ENCODE measurements at places on chromosomes 7 and 10.

DNA sequence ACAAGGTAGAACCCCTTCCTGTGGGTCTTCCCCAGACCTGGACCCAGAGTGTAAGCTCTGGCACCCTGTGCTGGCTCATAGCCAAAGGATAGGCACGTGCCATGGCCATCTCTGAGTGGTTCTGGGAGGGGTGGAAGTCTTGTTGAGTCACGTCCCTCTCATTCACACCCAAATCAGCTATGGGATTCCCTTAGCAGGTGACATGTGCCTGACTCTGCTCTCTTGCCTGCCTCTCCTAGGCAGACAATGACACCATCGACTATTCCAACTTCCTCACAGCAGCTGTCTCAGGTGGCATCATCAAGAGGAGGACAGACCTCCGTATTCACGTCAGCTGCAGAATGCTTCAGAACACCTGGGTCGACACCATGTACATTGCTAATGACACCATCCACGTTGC lies 59.8 kb downstream of the C10orf120 start:
- no peak for DNase-seq

DNA sequence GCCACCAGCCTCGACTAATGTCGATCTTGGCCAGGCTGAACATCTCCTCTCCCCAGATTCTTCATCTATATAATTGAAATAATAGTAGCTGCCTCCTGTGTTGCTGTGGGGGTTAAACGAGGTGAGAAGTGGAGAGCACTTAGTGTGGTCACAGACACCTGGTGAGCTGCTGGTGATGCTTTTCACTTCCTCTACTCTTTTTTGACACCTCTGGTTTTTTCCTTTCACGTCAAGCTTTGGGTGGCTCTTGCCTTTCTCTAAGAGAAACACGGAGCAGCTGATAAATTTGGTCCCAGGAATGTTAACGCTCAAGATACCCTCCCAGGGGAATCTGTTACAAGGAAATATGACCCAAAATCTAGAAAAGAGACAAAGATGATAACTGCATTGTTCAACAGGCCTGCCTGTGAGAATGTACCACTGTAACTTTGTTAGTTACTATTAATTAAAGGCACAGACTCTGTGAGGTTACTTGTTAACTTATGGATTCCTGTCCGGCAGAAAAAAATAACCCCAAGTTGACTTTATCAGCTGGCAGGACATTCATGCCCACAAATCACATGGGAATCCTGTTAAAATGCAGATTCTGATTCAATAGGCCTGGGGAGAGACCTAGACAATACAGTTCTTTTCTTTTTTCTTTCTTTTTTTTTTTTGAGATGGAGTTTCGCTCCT lies 9.5 kb upstream of the NPFFR1 start:
- peak; percentile 71 for DNase-seq

- DNase-seq = no peak
These were observed 9.3 kb downstream of the OSBPL3 start for GRCh38 chr7:24970676-24971075.

- no peak for DNase-seq
These were observed 159.0 kb upstream of the SHH start for GRCh38 chr7:155971180-155971770.

GRCh38 chr10:21532694-21533466 lies 1.2 kb upstream of the MLLT10 start:
- no peak for DNase-seq

DNA sequence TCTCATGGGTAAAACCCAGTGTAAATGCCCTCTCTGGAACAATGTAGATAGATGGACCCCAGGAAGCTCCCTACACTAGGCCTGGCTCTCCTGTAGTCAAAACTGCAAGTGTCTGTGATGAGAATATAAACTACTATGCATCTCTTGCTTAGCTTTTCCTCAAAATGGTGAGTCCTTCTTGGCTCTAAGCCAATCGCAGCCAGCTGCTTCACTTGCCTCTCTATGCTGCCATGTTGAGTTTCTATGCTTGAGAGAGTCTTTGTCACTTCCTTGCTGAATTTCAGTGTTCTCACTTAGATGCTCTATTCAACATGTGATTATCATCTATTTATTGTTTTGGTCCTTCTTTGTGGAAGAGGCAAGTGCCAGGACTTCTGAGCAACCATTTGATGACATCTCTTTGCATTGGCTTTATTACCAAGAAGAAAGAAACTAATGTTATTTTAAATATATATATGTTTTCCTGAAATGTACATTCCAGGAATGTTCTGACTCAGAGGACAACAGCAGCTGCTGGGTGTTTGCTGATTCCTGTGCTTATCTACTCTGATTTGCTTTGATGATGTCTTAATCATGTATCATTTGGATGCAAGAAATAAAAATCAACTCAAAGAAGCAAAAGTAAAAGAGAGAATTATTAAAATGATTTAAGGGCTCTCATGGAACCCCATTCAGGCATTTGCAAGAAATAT lies 16.6 kb downstream of the TAS2R40 start:
- DNase-seq = no peak

DNA sequence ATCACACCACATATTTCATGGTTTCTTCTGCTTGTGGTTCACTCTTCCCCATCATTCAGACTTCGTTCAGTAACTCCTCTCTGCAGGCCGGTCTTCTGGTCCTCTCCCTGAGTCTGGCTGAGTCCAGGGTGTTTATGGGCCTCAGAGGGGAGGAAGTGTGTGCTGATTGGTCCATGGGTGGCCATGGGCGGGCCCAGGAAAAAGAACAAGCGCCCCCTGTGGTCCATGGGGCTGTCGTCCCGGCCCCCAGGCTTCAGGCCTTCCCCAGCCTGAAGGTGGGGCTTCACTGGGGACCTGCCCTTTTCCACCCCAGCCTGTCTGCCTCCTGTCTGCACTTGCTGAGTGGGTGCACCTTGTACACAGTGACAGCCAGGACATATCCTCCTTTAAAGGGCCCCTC lies 123.7 kb downstream of the VIPR2 start:
- DNase-seq = no peak

DNA sequence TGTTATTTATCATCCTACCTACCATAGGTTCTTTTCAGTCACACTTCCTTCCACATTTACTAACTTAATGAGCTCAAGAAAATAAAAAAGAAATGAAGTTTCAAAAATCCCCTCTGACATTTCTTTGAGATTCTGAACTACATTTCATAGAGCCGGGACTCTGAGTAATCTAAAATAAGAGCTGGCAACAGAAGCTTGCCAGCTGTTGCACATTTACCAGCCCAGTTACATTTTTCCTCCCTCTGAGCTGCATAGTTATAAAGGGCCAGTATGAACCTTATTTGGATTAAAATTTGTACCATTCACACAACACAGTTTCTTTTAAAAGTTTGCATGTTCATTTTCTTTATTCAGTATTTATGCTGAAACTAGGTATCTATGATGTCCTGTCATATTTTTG lies 119.5 kb upstream of the CAV2 start:
- DNase-seq = no peak

GRCh38 chr10:101829561-101830315 lies 11.5 kb upstream of the OGA start:
- DNase-seq = no peak

DNA sequence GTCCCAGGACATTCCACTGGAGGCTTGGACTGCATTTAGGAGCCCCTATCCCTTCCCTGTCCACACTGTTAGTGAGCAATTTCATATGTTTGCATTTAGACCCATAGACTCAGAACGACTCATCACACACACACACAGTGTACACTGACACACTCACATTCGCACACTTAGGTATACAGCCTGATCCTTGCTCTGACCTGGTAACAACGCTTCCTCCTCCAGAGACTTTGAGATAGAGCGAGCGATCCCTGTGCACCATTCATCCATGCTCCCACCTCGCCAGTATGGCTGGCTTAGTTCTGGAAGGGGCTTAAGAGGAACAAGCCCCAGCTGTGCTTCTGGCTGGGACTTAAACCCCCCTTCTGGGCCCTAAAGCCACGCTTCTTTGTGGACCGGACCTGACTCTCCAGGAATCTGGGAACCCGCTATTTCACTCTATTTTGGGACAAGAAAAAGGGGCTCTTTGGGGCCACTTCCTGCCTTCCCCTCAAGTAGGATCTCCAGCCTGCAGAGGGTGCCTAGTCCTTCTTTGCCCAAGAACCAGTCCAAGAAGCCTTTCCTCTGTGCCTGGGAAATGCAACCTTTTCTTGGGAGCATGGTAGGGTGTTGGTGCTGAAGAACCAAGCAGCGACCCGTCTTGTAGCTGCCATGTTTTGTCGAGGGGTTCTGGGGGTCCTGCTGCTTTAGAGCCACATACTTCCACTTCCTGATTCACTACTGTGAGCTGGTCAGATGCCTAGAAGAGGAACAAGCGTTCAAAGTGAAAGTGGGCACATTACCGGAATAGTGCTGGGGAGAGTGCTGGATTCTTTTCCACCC lies 1.1 kb upstream of the HOXA13 start:
- no peak for DNase-seq

- DNase-seq = no peak
These were observed 14.4 kb downstream of the WEE2 start for GRCh38 chr7:141722529-141722928.

DNA sequence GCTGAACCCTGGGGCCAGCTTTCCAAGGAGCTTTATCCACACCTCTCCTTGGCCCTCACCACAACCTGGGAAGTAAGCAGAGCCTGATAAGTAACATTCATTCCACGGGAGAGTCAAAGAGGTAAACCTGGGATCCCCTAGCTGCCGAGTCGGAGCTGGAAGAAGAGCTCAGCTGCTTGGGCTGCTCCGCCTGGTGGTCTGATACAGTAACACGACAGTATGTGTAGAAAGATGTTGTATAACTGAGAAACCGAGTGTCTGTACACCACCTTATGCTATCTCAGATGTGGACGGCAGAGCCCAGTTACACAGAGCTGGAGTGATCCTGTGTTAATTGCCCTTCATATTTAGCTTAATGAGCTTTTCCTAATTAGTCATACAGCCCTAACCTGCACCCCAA lies 151.3 kb upstream of the KMT2E start:
- no peak for DNase-seq

- DNase-seq = no peak
These were observed 72.9 kb upstream of the TNS3 start for GRCh38 chr7:47654672-47655298.

GRCh38 chr7:30028749-30029635 lies 780 bp downstream of the PLEKHA8 start:
- no peak for DNase-seq

DNA sequence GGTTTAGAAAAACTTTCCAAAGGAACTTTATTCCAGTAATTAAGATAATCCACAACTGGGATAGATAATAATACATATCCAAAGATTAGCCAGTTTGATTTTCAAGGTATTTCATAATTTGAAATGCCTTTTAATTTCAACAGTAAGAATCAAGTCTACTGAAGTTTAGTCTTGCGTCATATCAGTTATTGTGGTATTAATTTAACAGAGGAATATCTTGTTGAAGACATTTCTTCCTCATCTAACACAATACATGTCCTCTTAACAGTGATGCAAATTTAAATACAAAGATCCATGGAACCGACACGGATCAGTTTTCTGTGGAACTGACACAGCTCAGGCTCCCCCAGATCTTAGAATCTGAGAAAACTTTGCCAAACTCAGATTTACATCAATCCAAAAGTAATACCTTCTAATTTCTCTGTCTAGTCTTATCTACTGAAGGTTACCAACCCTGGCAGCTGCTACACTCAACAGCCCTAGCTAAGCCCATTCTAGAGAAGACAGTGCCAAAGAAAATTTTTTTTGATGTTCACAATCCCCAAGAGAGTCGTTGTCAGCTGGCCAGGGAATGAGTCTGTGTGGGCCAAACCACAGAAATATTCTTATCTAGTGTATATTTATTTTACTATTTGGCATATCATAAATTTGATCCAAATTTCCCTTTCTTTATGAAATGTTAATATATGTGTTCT lies 365.2 kb upstream of the MEOX2 start:
- no peak for DNase-seq

GRCh38 chr7:26616235-26616634 lies 248.2 kb downstream of the SKAP2 start:
- no peak for DNase-seq

DNA sequence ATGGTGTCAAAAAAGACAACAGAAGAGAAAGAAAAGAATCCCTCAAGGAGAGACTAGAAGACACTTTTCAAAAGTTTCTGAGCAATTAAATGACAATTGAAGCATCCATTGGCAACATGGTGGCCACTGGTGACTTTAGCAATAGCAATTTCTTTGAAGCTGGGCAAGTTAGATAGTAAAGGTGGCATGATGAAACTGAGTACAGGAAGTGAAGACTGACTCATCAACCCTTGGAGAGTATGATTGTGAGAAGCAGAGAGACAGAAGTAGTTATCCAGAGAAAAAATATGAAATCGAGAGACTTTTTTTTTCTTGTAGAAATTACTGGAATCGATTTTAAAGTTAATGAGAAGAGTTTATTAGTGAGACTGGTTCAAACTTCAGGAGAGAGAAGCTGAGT lies 52.5 kb downstream of the DGKB start:
- no peak for DNase-seq

DNA sequence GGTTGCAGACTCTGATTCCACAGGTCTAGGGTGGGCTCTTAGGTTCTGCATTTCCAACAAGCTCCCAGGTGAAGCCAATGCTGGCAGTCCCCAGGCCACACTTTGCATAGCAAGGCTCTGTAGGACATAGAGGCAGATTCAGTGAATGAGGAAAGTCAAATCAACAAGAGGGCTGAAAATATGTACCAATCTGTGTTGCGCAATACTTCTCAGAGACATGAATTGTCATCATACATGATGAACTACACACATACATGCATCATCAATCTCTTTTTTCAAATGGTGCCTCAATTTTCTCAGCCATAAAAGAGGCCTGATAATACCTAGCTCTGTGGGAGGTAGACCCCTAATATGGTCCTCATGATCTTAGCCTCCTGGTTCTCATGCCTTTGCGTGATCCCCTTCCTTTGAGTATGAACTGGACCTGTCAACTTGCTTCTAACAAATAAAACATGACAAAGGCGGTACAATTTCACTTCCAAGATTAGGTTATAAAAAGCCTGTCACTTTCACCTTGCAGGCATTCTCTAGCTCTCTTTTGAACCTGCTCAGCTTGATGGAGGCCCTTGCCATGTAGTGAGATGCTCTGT lies 49.0 kb downstream of the PIK3CG start:
- DNase-seq = no peak

- no peak for DNase-seq
These were observed 34.8 kb downstream of the NEUROG3 start for GRCh38 chr10:69538461-69538860.

- no peak for DNase-seq
These were observed 101.0 kb downstream of the GSAP start for GRCh38 chr7:77315182-77315591.

GRCh38 chr10:55400075-55400849 lies 599.2 kb upstream of the PCDH15 start:
- DNase-seq = no peak

- DNase-seq = no peak
These were observed 17.0 kb upstream of the C10orf105 start for GRCh38 chr10:71736570-71736952.

DNA sequence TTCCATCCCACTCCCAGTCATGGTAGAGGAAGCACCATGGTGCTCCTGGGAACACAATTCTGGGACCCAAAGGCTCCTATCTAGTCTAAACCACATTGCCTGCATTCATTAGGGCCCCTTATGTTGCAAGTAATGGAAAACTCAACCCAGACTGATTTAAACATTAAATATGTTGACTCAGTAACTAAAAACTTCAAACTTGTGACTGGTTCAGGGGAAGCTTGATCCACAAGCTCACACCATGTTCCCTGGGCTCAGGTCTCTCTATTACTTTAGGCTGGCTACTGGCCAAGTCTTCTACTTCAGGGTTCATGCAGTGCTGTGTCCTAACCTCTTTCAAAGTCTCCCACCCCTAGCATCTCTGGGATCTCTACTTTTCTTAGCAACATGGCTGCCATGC lies 13.1 kb downstream of the WNT16 start:
- DNase-seq = no peak

- no peak for DNase-seq
These were observed 6.6 kb downstream of the PGAM2 start for GRCh38 chr7:44058759-44059218.

All from GM12878 (cell line).